ENCODE measurements at places on chromosomes 7 and 10.

DNA sequence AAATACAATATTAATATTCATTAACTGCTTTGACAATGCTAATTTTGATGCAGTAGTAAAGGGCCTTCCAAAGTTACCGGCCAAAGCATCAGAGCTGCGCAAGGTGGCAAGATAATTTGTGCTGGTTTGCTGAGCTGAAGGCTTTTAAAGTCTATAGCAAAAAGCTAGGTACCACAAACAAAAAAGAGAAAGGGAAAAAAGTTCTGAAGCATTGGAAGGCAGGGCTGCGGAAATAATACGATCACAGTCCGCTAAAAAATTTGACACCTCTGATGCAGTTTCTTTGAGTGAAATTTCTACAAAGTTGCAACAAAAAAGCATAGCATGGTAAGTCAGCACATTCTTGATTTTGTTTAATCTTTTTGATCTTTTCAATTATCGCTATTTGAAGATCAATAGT, 175.6 kb downstream of the TCF7L2 start:
- DNase-seq, result no peak

DNA sequence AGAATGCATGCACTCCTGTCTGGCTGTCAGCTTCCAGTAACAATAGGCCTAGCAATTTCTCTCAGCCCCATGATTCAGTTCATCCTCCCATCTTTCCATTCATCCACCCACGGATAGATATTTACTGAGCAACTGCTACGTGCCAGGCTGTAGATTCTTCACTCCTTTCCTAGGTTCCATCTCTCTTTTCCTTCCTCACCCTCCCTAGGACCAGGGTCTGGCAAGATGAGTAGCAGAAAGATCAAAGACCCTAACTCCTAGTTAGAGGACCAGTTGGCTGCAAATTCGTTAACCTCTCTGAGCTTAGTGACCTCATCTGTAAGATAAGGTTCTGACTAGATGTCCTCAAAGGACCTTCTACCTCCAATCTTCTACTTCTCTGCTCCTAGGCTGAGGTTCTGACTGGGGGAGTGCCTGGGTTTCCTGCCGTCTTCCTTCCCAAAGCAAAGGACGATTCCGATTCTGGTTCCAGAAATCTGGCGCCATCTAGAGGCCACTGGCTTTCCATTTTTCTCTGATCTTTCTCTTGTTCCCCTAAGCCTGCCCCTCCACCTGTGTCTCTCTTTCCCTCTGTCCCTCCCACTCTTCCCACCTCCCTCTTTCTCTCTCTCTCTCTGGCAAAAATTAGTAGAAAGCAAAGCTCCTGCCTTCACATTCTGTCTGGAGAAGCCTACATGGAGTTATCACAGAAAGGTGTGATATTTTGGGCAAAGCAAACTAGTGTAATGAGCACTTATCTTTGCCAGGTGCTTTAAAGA, 26.2 kb downstream of the TBATA start:
- peak; percentile 55 for DNase-seq

DNA sequence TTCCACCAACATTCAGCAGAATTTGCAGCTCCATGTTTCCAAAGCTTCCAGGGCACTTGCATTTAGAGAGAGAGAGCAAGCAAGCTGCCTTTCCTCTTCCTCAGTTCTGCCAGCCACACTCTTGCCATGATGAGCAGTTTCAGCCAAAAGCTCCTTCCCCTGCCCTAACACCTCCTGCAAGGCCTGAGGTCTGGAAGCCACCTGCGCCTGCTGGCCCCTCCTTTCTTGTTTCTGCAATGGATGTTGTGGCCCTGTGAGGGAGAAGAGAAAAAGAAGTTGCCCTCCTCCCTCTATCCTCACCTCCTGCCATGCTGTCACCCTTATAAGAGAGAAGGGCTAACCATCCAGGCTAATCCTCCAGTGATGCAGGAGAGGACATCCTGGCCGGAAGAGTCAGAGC, 48.7 kb downstream of the IKZF1 start:
- DNase-seq, result no peak

DNA sequence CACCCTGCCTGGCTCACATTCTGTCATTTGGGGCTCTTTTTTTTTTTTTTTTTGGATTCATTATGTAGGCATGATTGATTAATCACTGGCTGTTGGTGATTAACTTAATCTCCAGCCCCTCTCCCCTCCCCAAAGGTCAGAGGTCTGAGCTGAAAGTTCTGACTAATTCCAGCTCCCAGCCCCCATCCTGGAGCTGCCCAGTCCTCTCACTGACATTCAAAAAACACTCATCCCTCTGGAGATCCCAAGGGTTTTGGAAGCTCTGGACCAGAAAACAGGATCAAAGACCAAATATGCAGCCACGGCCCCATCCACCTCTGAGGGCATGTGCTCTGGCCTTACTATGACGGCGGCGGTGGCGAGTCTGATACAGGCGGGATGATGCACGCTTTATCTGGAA, 53.8 kb downstream of the RBM17 start:
- no peak for DNase-seq

DNA sequence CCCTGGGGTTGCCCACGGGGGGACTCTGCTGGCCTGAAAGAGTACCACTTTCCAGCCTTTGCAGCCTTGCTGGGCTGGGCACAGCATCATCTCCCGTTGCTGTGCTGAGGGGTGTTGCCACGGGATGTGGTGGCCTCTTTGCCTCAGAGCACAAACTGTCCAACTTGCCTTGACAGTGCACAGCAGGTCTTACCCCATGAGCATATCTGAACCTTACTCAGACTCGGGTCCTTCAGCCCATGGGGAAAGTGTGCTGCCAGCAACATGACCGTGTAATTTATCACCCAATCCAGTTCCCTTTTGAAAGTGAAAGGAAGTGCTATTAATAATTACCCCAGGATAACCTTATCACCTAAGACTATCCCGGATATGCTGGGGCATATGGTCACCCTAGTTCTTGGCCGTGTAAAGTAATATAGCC, 46.8 kb downstream of the TBXAS1 start:
- no peak for DNase-seq

DNA sequence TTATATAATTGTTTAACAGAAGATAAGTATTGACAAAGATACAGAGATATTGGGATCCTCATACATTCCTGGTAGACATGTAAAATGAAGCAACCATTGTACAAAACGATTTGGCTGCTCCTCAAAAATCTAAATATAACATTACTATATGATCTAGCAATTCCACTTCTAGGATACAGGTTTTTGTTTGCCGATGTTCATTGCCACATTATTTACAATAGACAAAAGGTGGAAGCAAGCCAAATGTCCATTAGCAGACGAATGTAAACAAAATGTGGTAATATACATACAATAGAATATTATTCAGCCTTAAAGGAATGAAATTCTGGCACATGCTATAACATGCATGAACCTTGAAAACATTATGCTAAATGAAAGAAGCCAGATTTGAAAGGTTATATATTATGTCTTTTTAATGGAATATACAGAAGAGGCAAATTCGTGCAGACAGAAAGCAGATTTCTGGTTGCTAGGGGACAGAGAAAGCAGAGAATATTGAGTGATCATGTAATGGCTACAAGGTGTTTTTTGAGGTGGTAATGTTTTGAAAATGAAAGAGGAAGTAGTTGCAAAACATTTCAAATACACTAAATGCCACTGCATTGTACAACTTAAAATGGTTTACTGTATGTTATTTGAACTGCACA, 44.9 kb downstream of the POLR1F start:
- DNase-seq, result no peak

DNA sequence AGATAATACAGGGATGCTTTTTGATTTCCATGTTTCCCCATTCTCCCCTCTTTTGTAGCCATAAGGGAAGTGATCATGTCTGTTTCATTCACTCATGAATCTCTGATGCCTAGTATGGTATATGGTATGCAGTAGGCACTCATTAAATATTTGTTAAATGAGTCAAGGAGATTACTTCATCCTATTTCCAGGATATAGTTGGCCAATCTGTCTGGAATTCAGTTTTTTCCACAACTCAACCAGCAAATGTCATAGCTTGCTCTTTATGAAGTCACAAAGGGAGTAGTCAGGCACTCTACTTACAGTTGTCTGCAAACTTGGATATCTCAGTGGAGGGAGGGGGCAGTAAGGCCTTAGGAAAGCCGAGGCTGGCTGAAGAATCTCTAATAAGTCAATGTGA, 853.6 kb downstream of the LRMDA start:
- DNase-seq, result no peak

DNA sequence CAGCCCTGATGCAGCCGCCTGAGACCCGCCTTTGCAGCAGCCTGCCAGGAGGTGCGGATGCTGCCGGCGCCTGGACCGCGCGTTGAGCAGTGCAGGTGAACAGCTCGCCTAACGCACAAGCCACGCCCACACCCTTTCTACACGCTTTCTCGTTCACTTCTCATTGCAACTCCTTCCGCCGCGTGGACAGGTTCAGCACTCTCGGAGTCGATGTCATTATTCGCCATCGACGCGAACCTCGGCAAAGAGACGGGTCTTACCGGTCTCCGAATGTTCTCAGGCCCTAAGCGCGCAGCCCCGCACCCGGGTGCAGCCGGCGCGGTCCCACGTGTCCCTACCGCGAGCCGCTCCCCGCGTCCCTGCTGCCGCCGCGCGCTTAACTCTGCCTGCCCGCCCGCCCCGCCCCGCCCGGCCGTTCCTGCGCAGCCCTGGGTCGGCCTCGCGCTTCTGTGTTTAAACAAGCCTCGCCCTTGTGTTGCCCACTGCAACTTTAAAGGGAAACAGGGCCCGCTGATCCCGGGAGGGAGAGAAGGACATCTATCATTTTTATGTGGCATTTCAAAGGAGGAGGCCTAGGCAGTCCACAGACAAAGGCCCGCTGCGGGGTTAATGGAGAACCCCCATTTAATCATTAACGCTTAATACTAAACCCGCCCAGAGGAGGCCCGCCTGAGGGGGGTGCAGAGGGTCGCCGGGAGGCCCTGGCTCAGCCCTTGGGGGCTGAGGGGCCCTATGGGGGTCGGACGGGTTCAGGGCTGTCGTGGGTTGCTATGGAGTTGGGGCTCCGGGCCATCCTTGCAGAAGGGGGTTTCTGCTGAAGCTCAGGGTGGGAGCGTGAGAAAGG, 128.5 kb downstream of the WDR11 start:
- DNase-seq, result peak; percentile 9

DNA sequence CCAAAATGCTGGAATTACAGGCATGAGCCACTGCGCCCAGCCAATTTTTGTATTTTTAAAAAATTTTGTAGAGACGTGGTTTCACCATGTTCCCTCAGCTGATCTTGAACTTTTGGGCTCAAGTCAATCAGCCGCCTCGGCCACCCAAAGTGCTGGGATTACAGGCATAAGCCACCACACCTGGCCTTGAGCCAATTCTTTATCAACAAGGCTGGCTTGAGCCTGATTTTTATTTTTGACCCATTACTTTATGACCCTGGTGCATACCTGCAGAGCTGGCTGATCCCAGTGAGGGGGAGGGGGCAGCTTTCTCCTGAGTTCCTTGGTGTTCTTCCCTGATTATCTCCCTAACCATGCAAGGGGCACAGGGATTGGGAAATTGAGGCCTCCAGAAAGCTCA, 15.8 kb upstream of the CPA1 start:
- no peak for DNase-seq

- no peak for DNase-seq
Observed at GRCh38 chr10:71648933-71649320, 70.7 kb downstream of the C10orf105 start.

- no peak for DNase-seq
Observed at GRCh38 chr7:90560730-90561129, 35.4 kb upstream of the CDK14 start.
